ENCODE measurements at places on chromosomes 1 and 21.

DNA sequence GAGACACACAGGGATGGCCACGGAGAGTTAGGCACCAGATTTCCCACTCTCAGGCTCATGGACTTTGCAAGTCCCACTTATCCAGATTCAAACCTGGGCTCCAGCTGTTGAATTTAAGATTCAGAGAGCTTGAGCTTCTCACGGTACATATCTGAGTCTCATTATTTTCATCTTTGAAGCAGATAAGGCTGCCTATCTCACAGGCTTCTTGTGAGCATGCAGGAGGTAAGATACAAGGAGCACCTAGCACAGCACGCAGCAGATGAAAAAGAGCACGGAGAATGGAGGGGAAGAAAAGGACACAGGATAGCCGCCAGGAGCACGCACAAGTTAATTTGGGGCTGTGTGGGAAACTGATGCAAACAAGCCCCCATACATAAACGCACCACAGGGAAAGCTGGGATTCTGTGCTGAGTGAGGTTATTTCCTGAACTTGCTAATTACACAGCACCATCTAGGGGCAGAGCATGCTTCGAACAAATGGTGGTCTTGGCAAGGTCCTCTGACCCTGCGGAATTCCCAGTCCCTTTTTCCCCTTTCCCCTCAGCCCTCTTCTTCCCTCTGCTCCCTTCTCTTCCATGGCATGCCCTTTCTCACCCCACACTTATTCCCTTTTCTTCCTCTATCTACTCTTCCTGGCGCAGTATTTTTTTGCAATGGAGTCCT is 134.7 kb upstream of the VANGL1 start:
- DNase-seq: peak; percentile 65

GRCh38 chr1:227576189-227576588 is 12.8 kb downstream of the ZNF678 start:
- peak; percentile 15 for DNase-seq

DNA sequence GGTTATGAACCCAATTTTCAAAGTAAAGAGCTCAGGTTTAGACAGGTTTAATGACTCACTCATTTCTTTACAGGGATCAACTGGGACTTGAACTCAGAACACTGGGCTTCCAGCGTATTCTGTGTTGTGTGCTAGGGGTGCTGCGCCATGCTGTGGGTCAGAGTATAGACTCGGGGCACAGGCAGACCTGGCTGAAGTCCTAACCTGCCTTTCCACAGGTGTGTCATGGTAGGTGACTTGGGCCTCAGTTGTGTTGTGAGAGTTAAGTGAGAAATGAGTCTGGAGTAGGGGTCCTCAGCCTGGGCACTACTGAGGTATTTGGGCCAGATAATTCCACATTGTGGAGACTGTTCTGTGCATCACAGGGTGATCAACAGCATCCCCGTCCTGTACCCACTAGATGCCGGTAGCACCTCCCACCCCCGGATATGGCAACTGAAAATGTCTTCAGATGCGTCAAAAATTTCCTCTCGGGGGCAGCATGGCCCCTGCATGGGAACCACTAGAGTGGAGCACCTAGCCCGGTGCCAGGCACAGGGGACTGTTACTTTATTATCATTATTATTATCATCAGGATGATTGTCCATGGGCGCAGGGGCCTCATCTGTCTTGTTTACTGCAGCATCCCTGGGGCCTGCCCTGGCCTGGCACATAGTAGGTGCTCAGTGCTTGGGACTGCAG is 575.5 kb downstream of the PTPRU start:
- no peak for DNase-seq

GRCh38 chr1:192512426-192513162 is 63.0 kb upstream of the RGS1 start:
- no peak for DNase-seq

DNA sequence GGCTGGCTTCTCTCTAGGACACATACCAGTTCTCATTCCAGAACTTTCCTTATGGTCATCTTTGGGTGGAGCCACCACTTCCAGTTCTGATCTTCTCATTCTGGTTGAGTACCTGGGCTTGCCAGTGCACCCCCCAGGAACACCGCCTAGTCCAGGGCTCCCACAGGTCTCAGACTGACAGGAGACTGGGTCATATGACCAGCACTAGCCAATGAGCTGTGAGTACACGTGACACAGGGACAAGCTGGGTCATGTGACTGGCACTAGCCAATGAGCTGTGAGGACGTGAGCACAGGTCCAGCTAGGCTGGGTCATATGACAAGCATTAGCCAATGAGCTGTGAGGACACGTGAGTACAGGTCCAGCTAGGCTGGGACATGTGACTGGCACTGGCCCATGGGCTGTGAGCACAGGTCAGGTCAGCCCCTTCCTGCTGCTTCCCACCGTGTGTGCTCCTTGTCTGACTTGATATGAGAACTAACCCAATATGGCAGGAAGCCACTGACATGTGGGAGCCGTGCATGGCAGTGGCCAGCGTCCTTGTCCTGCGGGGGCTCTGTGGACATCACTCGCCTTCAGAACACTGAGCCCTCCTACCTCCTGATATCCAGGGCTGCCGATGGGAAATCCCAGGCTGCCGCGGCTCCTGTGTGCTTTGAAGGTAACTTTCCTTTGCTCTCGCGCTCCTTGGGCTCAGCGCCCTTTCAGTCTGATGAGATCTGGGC is 22.7 kb downstream of the KRTAP10-1 start:
- peak; percentile 10 for DNase-seq

- no peak for DNase-seq
Measured at GRCh38 chr1:176754676-176755075, 291.7 kb downstream of the PAPPA2 start.

- DNase-seq: peak; percentile 90
Measured at GRCh38 chr1:210239349-210240111, 6.9 kb downstream of the SERTAD4 start.

- DNase-seq: peak; percentile 89
Measured at GRCh38 chr21:42636520-42637266, 16.7 kb upstream of the PDE9A start.

DNA sequence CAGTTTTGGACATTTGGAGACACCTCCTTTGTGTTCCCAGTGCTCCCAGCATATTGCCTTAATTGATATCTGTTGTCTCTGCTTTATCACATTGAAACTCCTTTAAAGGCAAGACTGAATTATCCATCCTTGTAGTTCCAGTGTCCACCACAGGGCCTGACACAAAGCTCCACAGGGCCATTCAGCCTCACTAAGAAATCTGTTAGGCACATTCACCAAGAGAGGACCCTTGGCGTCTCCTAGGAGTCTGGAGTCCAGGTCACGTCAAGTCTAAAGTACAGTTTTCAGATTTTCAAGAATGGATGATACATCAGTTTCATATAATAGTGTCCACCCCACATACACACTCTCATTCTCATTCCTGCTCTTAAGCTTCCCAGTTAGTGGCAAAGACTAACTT is 4.8 kb downstream of the ACP6 start:
- no peak for DNase-seq

DNA sequence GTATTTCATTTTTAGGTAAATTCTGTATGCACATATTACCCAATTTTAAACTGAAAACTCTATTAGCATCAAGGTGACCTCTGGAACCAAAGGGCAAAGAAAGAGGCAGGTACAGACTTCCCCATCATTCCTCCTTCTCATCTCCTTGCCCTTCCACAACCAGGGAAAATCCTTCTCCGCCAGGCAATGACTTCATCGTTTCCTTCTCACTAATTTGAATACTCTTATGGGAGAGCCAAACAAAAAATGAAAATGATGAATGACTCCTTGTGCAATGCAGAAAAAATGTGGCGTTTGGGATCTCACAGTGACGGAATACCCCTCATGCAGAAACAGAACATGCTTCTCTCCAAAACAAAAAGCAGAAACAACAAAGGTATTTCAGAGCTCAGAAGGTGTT is 83.7 kb downstream of the HLCS start:
- DNase-seq: no peak

Measured in cardiac fibroblast (primary cell).